AG20443 (cell line): ENCODE measurements at places on chromosomes 3 and 15.

- no peak for DNase-seq
These were observed 45.5 kb downstream of the PTH1R start for GRCh38 chr3:46922871-46923558.

- no peak for DNase-seq
These were observed 139.8 kb downstream of the KCNMB2 start for GRCh38 chr3:178676077-178676476.

DNA sequence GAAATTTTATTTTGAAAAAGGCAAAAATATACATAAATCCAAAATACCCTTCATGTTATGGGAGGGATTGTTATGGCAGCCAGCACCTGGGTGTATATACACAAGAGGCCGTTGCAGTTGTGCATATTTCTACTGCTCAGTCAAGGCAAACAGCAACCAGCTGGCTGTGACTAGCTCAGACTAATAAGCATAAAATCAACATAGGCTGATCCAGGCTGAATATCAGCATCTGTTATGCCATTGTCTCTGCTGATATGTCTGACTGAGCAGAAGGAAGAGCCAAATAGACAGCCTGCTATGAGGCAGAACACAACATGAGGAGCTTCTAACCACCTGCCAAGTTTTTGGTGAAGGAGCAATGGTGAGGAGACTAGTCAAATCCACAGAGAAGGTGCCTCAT is 457.5 kb upstream of the ALCAM start:
- DNase-seq, result peak; percentile 29

GRCh38 chr3:134775831-134776230 is 19.2 kb upstream of the EPHB1 start:
- DNase-seq, result no peak

- DNase-seq, result no peak
These were observed 1.6 kb upstream of the LRRC31 start for GRCh38 chr3:169871129-169871886.

DNA sequence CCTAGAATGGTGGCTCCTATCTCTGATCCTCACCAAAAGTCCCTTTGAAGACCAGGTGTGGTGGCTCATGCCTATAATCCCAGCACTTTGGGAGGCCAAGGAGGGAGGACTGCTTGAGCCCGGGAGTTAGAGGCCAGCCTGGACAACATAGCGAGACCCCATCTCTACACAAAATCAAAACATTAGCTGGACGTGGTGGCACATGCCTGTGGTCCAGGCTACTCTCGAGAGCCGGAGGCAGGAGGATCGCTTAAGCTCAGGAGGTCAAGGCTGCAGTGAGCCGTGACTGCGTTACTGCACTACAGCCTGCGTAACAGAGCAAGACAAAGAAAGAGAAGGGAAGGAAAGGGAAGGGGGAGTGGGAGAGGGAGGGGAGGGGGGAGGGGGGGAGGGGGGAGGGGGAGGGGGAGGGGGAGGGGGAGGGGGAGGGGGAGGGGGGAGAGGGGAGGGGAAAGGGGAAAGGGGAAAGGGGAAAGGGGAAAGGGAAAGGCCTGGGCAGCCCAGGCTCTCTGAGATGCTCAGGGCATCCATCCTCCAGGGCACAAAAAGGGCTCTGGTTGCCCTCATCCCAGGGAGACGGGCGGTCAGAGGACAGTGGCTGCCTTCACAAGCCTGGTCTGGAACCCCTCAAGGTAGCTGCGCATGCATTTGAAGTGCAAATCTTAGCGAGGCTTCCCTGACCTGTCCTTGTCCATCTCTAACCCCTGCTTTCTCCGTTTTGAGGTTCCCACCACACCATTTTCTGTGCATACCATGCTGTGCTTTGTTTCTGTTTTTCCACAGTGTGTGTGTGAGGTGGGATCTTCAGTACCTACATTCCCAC is 76.1 kb downstream of the LDHAL6B start:
- no peak for DNase-seq

DNA sequence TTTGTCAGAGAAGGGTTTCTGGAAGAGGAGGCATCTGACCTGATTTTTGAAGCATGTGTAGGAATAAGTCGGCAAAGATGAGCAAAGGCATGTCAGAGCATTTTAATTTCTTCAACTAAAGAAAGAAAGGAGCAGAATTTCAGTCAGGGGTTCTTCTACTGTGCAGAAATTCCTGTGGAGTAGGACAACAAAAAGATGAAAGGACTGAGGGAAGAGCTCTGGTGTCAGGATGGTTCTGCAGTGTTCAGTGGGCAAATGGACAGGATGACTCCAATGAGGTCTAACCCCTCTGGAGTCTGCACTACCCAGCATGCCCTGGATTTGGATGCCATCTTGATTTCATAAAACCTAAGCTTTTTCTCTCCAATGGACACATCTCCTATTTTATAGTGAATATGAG is 47.7 kb upstream of the SIAH2 start:
- DNase-seq, result no peak

- peak; percentile 32 for DNase-seq
These were observed 25.0 kb downstream of the ADAM10 start for GRCh38 chr15:58724466-58724865.

DNA sequence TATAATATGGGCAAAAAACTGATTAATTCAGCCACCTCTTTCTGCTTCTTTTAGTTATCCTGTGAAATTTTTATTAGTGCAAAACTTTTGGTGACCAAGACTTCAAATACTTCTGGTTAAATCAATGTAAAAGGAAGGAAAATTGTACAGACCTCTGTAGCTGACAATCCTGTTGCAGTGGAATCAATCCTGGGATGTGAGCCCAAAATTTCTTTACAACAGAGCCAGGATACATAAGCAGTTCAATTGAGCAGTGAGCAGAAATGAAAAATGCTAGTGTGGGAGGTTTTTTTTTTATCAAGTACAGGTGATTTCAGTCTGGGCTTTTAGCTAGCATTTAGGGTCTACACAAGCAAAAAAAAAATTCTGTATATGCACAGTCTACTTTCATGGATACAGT is 398.0 kb downstream of the OTOL1 start:
- DNase-seq, result no peak

DNA sequence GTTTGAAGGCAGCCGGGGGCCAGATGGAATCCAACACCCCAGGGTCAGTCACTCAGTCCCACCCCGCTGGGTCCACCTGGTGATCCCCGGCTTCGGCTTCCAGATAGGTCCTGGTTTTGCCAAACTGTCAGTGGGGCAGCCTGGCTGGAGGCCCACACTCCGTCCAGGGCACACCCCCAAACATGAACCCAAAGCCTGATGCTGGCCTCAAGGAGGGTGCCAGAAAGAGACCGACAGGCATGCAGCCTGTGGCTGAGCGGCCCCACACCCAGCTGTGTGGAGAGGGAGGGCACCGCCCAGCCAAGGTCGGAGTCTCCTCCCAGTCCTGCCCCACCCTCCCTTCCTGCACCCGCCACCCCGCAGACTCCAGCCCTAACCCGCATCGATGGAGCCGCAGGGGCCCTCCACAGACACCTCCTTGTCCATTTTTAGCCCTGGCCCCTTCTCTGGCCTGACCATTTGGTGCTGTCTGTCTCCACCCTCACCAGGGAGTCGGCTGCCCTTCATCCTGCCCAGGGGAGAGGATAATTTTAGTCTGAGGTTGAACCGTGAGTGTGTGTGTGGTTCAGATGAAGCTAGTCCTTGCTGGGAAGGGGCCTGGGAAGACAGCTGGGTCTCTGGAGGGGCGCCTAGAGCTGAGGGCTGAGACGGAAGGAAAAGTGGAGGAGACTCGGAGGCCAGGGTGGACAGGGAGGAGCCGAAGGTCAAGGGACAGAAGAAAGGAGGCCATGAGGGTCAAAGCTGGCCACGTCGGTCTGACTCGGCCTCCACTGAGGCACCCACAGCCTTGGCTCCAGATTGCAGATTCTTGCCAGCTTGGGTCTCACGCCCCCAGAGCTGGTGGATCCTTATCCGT is 23.1 kb downstream of the TNK2 start:
- DNase-seq, result no peak

DNA sequence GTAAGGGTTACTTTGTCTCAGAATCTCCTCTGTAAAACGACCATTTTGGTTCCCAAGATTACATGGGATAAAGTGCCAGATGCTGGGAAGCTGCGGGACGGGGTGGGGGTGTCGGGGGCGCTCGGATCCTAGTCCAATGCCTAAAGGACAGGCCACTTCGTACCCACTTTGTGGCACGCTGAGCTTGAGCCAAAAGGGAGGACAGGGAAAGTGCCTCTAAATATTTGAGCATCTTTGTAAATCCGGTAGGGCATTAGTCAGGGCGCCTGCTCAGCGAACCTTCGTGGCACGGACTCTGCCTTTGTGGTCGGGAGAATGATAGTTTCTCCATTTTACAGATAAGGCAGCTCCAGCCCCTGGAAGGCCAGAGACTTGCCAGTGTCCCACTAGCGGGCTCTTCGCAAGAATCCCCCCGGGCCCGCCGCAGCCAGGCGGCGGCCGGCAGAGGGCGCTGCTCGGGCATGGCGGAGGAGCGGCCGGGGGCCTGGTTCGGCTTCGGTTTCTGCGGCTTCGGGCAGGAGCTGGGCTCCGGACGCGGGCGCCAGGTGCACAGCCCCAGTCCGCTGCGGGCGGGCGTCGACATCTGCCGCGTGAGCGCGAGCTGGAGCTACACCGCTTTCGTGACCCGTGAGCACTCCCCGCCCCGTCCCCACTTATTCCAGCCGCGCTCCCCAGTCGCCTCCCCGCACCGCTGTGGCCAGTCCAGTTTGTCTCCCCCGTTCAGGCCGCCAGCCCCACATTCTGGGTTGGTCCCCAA is 1.8 kb downstream of the RCCD1 start:
- DNase-seq, result peak; percentile 93

GRCh38 chr15:44659056-44659455 is 4.4 kb downstream of the SPG11 start:
- DNase-seq, result no peak

DNA sequence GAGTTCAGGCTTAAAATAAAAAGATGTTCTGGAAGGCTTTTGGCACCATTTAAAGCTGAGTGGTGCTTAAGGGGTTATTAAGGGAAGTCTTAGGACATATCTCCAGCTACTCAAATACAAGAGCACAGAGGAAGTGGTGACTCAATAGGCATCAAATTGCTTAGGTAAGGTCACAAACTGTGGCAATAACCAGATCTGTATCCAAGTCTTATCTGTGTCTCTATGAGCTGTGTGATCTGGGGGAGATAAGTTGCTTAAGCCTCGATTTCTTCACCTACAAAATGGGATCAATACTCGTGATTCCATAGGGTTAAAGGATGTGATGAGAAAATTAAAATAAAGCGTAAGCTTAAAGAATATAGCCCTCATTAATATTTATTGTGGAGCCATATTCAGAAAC is 7.6 kb downstream of the HDC start:
- DNase-seq, result no peak

DNA sequence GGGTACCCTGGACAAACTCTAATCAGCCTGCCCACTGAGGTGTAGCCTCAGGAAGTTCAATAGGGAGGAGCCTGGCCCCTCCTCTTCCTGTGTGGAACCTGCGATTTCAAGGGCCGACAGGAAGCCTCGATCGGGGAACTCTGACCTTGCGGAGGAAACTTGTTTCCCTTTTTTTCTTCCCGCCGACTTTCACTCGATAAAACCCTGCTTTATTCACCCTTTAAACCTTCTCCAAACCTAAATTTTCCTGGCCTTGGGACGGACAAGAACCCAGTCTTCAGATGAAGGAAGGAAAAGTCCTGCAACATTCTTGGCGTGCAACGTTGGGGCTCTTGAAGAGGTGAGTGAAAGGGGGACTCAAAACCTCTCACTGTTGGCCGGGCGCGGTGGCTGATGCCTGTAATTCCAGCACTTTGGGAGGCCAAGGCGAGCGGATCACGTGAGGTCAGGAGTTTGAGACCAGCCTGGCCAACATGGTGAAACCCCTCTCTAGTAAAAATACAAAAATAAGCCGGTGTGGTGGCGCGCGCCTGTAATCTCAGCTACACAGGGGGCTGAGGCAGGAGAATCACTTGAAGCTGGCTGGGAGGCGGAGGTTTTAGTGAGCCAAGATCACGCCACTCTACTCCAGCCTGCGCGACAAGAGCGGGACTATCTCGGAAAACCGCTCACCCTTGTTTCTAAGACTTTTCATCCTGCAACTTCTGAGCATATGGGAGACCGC is 208.2 kb downstream of the ZNF385D start:
- DNase-seq, result no peak

DNA sequence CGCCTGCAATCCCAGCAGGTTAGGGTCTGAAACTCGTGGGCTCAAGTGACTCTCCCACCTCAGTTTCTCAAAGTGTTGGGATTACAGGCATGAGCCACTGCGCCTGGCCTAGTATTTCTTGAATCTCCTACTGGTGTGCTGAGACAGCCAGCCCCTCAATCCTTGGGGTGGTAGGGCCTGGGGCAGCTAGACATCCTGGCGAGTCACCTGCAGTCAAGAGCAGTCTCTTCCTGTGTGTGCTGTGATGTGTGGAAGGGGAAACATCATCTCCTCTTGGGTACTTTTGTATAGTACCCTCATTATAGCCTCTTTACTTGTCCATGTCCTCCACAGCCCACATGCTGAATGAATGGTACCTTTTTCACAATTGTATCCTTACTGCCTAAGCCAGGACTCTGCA is 4.9 kb upstream of the HEXA start:
- no peak for DNase-seq

GRCh38 chr3:53589201-53589600 is 94.8 kb downstream of the CACNA1D start:
- DNase-seq, result no peak

- no peak for DNase-seq
These were observed 93.2 kb downstream of the MAGI1 start for GRCh38 chr3:65945480-65945879.

GRCh38 chr3:111610189-111610588 is 15.0 kb upstream of the ZBED2 start:
- no peak for DNase-seq

- no peak for DNase-seq
These were observed 619.9 kb downstream of the FOXP1 start for GRCh38 chr3:70963431-70964275.
